ENCODE measurements at places on chromosomes 12 and 14. TPM values are rescaled to one million over a fixed set of nuclear protein-coding genes. Genes with fewer than 3 reads are reported as not detected.

KNTC1 gene
- 57.9 TPM for total RNA-seq

KRT8 gene
- total RNA-seq = 3.5 TPM

KLRK1 gene
- total RNA-seq = not detected

DNA sequence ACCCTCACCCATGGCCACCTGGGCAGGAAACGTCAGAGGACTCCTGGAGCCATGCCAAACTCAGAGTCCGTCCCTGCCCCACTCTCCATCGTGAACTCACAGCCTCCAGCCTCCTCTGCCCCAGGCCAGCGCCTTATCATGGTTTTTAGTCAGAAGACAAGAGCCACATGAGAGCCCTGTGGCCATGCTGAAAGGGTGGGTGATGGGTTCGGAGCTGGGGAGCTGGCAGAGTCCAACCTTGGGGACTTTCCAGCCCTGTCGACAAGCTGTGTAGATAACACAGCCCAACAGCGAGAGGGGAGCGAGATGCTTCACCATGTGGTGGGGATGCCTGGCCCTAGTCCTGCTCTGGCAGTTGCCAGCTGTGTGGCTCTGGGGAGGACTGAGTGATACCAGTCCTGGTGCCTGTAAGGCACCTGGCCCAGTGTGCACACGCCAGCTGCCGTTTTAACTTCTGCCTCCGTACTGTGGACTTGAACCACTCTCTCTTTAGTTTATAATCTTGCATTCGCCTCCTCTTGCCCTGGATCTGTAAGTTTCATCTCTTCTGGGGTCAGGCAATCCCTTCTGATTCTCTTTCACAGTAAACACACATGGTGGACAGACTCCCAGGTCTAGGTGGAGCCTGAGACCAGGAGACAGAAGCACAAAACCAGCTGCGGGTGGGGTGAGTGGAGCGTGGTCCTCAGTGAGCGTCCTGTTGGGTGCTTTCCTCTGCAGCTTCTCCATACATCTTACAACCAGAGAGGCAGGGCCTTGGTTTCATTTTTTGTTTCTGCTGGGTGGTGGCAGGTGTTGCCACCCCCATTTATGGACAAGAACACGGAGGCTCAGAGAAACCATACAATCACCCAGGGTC is 55.3 kb downstream of the RIN3 start:
- peak; percentile 50 for DNase-seq

DNA sequence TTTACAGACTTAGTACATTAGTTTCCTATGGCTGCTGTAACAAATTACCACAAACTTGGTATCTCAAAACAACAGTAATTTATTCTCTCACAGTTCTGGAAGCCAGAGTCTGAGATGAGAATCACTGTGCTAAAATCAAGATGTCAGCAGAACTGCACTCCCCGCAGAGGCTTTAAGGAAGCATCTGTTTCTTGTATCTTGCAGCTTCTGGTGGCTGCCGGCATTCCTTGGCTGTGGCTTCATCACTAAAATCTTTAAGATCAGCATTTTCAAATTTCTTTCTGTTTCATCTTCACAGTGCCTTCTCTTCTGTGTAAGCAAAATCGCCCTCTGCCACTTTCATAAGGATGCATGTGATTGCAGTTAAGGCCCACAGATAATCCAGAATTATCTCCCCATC is 9.4 kb downstream of the STON2 start:
- DNase-seq = peak; percentile 12

MEG3 gene
- not detected for total RNA-seq

DNA sequence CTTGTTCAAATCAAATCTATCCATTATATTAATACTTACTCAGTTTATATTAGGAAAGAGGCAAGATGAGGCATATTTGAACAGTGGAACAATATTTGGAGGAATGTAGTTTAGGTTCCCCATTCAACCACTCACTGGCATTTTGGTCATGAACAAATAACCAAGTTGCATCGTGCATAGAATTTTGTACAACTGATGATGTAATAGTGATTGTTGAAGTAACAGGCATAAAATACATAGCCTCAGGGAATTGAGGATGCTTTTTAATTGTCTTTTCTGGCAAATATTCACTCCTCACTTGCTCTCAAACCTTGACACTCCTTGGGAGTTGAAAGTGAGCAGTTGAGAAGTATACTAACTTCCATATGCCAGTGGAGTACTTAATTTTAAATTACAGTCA is 175.2 kb downstream of the SRGAP1 start:
- no peak for DNase-seq

DNA sequence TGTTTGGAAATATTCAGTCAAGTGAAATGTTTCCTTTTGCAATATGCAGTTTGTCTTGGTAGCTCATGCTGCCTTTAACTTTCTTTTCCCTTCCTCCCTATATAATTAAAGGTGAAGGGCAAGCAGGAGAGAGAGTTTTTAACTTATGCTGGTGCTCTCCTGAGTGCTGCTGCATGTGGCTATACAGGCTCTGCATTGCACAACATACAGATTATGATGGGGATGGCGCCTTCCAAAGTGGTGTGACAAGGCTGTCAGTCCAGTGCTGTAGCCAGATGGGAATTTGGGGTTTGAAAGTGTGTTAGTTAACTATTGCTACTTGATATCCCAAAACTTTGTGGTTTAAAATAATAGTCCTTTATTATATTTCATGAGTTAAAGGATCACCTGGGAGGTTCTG is 199.0 kb downstream of the ATP23 start:
- DNase-seq = no peak

PTPRQ gene
- total RNA-seq = under 0.01 TPM

CABP1 gene
- total RNA-seq = not detected

GRCh38 chr12:26017484-26018211 is 59.2 kb downstream of the RASSF8 start:
- peak; percentile 52 for DNase-seq

NKX2-1 gene
- total RNA-seq = not detected

GRCh38 chr12:74393272-74393671 is 144.4 kb upstream of the ATXN7L3B start:
- DNase-seq = no peak

GRCh38 chr12:66666481-66666880 is 12.4 kb downstream of the GRIP1 start:
- no peak for DNase-seq

- no peak for DNase-seq
Measured at GRCh38 chr14:22577334-22577908, 11.6 kb downstream of the DAD1 start.

HVCN1 gene
- 2.2 TPM for total RNA-seq

GRCh38 chr14:75441728-75442127 is 13.9 kb downstream of the JDP2 start:
- no peak for DNase-seq

- DNase-seq = no peak
Measured at GRCh38 chr12:14619741-14620501, 52.2 kb upstream of the PLBD1 start.

ZDHHC22 gene
- total RNA-seq = not detected

DIP2B gene
- total RNA-seq = 10.8 TPM

GRCh38 chr14:92988786-92989755 is 66.1 kb downstream of the CHGA start:
- DNase-seq = no peak

- no peak for DNase-seq
Measured at GRCh38 chr12:127300075-127300474, 966.9 kb upstream of the TMEM132C start.

DNA sequence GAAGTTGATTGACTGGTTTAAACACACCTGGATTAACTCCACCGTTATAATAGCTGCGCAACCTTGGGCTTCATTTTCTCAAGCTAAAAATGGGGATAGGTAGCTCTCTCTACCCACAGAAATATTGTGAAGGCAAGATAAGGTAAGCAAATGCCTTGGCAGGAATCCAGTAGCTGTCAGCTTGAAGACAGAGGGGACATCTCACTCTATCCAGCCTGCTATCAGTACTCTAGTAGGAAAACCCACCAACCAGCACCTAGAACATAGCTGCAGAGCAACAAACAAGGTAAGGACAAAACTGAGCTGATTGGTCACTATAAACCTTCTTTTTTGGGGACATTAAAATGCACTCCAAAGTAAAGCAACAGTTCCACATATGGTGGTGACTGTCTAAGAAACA is 7.7 kb downstream of the CSRP2 start:
- no peak for DNase-seq

DNA sequence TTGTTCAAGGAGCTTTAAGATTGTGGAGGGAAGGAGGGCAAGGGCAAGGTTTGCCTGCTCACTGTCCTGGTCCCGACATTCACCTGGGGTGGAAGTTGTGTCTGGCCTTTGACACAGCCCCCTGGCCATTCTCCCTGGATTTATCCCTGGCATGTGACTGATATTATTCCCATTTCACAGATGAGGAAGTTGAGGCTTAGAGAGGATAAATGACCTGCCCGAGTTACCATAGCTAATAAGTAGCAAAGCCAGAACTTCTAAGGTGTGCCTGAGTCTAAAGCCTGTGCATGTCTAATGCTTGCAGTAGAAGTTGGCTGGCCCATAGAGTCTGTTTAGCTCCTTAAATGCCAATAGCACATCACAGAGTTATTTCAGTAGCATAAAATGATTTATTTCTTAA is 720 bp upstream of the FGF6 start:
- no peak for DNase-seq

DBX2 gene
- total RNA-seq = not detected
